ENCODE measurements at places on chromosomes 3 and 15.

DNA sequence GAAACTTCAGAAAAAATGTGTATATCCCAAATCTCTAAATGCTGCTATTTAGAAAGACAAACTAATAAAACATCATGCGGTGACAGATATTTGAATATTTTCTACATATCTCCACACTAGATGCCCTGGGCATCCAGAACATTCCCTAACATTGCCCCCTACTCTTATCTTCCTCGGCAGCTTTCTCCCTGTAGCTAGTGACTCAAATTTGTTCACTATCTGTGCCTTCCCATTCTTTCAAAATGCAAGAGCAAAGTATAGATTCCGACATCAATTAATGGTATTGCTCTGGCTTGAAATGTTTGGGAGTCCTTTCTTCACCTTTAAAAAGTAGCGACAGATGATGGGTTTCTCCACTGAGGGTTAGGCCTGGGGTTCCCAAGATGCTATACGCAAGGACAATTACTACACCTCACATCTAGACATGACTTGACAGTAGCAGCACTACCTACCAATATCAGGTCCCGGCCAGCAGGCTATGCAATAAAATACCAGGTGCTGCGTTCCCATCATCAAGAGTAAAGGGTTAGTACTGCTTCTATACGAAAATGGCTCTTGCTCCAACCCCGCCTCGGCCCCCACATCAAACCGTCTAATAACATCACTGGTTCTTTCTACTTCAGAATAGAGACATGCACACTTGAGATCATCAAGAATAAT is 631 bp downstream of the UBR1 start:
- peak; percentile 8 for DNase-seq

GRCh38 chr15:85563328-85563727 is 182.9 kb downstream of the AKAP13 start:
- DNase-seq, result no peak

GRCh38 chr3:152706991-152707713 is 127.8 kb upstream of the P2RY1 start:
- DNase-seq, result peak; percentile 18

GRCh38 chr15:45677797-45678196 is 43.0 kb downstream of the SQOR start:
- no peak for DNase-seq

DNA sequence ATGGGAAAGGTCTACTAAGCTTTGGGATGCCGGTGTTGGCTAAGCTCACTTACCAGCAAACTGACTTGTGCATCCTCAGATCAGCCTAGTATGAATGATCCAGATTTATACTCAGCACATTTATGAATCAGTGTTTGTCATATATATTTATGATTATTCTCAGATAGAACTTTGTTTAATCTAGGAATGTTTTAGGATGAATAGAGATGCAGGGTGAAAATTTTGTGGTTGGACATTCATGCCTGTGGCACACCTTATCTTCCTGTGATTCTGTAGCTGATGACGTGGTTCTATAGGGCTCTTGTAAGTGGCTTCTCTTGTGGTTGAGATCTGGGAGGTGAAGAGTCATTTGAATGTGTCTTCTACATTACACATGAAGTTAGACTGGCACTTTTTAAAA is 11.4 kb downstream of the CDIN1 start:
- no peak for DNase-seq

GRCh38 chr15:77029166-77030047 is 34.5 kb downstream of the PSTPIP1 start:
- peak; percentile 10 for DNase-seq

- DNase-seq, result no peak
These were observed 139.2 kb upstream of the ROPN1 start for GRCh38 chr3:124131158-124131557.

DNA sequence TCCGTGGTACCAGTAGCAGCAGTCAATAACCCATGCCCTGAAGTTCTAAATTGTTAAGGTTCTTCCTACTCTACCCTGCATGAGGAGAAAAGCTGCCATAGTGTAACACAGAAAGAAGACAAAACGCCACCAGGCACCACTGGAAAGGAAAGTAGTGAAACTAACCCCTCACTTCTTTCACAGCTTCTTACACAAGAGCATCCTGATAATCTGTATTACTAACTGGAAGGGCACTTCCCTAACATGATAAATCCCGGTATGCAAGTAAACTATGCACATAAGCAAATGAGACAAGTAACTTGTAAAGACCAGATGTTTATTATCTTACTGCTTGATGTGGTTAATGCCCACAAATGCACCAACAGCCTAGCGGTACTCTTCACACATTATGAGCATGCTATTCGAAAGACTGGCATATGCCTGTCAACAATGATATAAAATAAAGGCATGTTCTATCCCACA is 141.3 kb downstream of the ADAM10 start:
- no peak for DNase-seq

DNA sequence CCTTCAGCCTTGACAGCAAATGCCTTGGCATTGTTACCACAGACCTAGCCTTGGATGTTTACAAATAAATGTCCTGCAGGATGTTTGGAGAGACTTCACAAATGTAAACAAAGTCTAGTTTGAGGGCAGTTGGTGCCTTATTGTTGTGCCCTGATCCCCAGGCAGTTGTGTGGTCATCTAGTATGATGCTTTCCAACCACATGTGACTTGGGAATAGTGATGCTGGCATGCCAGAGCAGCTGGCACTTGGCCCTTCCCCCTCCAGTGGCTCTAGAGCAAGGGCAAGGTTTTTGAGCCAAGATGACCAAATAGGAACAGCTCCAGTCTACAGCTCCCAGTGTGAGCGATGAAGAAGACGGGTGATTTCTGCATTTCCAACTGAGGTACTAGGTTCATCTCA is 258.2 kb downstream of the ADAMTS17 start:
- no peak for DNase-seq

DNA sequence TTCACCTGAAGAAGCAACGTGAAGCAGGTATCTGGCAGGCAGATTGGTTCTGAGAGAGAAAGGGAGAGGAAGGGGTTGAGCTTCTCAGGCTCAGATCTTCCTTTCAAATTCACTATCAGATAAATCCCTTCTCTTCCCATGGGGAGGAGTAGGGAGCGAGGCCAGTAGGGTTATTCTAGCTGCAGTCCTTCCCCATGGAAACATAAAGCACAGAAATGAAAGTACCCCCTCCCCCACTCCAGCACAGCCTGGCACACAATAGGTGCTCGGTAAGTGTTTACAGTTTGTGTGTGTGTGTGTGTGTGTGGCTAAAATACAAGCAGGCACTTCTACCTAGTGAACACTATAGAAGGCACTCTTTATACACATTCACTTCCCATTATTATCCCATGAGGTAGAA is 20.8 kb upstream of the VPS8 start:
- no peak for DNase-seq

DNA sequence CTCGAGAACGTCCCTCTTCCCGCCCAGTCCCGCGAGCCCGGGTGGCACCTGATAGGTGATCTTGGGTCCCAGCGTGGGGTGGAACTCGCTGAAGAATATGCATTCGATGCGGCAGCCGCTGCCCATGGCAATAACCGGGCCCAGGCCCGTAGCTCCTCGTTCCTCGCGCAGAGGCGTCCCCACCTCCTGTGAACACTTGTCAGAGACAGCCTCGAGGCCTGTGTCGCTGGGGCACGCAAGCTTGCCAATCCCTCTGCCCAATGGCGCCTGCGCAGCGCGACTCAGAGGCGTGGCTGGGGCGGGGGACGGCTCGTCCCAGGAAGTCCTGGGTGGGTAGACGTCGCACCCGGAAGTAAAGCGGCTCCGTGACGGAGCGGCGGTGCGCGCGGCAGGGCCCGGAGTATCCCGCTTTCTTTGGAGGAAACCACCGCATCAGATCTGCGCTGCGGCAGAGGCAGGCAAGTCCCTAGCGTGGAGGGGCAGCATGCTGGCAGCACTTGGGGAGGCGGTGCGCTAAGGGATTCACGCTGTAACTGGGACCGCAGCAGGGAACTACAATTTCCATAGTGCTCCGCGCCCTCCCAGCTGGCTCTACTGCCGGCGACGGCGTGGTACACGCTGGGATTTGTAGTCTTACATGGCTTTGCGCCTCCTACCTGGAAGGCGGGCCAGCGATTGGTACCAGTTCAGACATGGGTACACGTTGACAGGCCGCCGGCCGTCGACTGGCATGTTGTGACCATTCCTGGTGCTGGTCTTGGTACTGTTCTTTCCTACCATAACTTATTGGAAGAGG is at the start of the genes CYB561D2 and NPRL2:
Gene CYB561D2, plus strand, starts transcription at position 336 of the 796 bp plus-strand sequence. CDS start 572 bp downstream, outside the sequence.
Gene NPRL2, minus strand, starts transcription at position 249 of the 796 bp plus-strand sequence. Its CDS starts 123 bp downstream, at position 126.
- peak; percentile 94 for DNase-seq

GRCh38 chr3:188037195-188037718 is 116.7 kb upstream of the LPP start:
- no peak for DNase-seq

GRCh38 chr3:153078826-153079225 is 83.2 kb upstream of the RAP2B start:
- no peak for DNase-seq

DNA sequence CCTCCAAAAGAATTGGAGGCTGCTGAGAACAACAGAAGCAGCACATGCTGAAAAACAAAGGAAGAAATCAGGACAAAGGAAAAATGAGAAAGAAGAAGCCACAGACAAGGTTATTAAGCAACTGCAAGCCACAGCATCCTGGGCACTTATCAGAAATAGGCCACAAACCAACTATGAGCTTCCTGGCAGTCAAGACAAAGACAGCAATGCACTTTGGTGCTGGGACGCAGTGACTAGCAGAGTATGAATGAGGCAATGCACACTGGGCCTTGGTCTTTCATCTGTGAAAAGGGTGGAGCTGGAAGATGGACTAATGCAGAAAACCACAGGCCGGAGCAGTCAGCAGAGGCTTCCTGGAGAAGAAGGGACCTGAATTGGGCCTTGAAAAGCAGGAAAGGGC is 56.0 kb upstream of the LINGO1 start:
- no peak for DNase-seq

DNA sequence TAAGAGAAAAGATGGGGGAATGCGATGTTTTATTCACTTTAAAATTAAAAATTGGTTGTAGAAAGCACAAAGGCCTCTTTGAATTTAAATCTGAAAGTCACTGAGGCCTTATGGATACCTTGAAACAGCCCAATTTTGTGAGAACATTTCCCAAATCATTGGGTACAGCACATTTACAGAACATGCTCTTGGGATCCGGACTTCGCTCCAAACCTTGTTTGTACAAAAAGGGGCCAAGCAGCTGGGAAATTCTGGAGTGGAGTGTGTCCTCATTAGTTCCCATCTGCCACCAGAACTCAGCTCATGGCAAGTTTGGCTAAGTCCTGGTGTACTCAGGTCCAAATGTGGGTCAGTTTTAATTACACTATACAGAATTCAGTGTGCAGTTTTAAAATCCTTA is 254.2 kb downstream of the ZBTB20 start:
- DNase-seq, result no peak

- no peak for DNase-seq
These were observed 172.6 kb upstream of the LRRC3B start for GRCh38 chr3:26449996-26450395.

DNA sequence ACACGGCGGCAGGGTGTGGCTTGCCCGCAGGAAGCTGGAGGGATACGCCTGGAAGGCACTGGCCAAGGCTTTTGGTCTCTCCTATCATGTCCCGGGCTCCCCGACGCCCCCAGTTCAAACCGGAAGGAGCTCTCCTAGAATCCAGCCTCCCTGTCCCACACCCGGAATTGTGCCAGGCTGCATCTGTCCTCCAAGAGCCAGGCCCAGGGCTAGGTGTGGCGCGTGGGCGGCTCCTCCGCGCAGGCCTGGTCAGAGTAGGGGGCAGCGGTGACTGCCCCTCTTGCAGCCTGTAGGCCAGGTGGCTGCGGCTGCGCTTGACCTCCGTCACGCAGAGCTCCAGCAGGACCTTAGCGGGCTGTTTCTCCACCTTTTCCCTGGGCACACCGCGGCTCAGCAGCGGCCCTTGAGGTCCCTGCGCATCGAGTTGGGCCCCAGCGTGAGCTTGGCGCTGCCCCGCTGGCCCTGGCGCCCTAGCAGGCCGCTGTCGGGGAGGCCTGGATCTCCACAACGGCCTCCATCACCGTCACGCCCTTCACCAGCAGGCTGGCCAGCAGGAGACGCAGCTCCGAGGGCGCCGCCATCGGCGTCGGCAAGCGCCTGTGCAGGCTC is 15.9 kb upstream of the SIAH2 start:
- no peak for DNase-seq

- DNase-seq, result no peak
These were observed 5.2 kb downstream of the GCSAM start for GRCh38 chr3:112127522-112128494.

Data from BE2C (cell line).